ENCODE measurements at places on chromosomes 12 and 14.

- DNase-seq: no peak
Measured at GRCh38 chr12:116838365-116838764, 42.9 kb downstream of the HRK start.

DNA sequence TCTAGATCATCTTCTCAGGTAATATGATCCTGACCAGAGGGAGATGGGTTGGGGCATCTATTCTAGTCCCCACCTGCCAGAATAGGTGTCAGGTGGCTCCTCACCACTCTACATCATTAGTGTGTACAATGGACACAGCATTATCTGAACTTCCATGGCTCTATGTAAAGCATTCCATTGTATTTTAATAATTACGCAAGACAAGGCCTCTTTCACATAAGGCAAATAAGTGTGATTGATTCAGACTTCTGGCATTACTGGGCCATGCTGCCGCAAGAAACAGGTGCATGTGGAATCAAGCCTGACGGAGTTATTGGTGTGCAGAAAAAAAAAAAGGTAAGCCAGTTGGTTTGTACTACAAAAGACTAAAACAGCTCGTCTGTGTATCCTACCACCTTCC lies 3.1 kb upstream of the DDHD1 start:
- no peak for DNase-seq

GRCh38 chr14:37241198-37241597 lies 43.5 kb downstream of the MIPOL1 start:
- DNase-seq: no peak

- no peak for DNase-seq
Measured at GRCh38 chr14:99524804-99525698, 43.8 kb downstream of the CCNK start.

GRCh38 chr14:75521415-75522199 lies 662 bp upstream of the BATF start:
- DNase-seq: no peak

- DNase-seq: no peak
Measured at GRCh38 chr12:89047856-89048418, 304.4 kb downstream of the DUSP6 start.

DNA sequence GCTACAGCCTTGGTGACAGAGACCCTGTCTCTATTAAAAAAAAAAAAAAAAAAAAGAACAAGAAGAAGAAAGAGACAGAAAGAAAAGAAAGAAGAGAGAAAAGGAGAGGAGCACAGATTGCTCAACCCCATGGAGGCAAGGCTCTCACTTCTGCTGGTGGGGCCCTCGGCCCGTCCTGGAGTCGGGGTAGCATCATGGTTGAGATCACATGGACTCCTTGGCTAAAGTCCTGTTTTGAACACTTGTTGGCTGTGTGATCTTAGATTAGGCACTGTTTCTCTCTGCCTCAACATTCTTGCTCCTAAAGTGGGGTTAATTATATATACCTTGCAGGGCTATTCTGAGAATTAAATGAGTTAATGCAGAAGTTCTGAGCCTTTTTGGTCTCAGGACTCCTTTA lies 207.7 kb downstream of the CACNA1C start:
- DNase-seq: no peak

GRCh38 chr14:64795211-64795610 lies 84.5 kb downstream of the SPTB start:
- DNase-seq: no peak

GRCh38 chr14:96139169-96139568 lies 65.5 kb upstream of the BDKRB2 start:
- DNase-seq: no peak

- DNase-seq: no peak
Measured at GRCh38 chr12:89252284-89252683, 100.0 kb downstream of the DUSP6 start.

GRCh38 chr12:22272335-22273151 lies 62.0 kb downstream of the ST8SIA1 start:
- no peak for DNase-seq

DNA sequence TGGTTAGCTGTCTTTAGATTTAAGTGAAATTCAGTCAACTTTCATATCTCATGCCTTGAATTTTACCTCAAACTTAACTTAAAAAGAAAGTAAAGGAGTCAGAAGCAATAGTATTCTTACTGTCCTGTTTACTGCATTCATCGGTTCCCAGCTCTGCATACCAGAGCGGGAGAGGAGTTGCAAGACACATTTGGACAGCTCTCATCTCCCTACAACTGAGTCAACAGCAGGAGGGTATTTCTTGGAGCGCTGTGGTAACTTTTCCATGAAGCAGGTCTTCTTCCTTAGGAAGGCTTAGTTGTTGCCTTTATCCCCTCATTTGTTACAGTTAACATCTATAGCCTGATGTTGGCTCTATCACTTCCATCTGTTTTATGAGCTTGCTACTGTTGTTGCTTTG lies 65.1 kb downstream of the TRMT5 start:
- DNase-seq: no peak

- DNase-seq: no peak
Measured at GRCh38 chr14:52840877-52841276, 49.5 kb upstream of the GNPNAT1 start.

GRCh38 chr12:133129368-133130037 lies 571 bp downstream of the ZNF891 start:
- DNase-seq: no peak

- DNase-seq: no peak
Measured at GRCh38 chr12:26422839-26423398, 227.5 kb downstream of the SSPN start.

GRCh38 chr14:19947413-19948090 lies 16.8 kb downstream of the OR4K1 start:
- no peak for DNase-seq

- DNase-seq: no peak
Measured at GRCh38 chr14:32820181-32820580, 118.5 kb upstream of the NPAS3 start.

DNA sequence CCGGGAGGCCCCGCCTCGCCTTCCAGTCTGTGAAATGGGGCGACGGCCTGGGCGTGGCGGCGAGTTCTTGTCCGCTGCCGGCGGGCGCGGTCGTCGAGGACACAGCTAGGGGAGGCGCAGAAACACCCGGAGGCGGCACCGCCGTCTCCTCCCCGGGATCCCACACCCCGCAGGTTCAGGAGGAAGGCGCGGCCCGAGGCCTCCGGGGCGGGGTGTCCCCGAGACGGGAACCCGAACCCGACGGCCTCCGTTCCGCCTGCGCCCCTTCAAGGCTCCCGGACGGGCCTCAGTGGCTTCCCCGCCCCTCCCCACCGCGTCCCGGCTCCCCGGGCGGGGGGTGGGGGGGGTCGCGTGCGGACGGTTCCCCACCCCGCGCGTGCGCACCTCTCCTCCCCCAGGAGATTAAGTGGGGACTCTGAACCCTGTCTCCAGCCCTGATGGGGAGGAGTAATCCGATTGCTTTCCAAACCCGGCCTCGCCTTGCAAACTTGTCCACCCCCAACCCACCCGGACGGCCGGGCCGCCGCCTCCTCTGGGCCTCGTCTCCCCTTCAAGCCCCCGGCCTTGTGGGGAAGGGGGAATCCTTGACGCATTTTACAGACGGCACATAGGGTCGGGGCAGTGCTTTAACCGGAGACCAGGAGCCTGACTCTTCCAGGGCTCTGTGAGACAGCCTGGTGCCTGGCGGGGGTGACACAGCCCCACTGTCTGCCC lies 35.3 kb upstream of the ANKRD9 start:
- DNase-seq: no peak

DNA sequence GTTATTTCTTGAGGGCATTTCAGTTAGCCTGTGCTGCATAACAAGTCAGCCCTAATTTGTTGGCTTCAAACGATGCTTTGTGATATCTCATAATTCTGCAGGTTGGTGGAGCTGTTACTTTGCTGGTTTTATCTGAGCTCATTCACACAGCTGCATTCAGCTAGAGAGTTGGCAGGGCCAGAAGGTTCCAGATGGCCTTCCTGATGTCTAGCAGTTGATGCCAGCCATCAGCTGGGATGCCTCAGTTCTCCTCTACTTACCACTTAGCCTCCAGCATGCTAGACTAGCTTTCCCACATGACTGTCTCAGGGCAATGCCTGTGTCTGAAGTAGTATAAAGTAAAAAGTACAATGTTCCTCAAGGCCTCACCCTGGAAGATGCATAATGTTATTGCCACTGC lies 130.6 kb downstream of the SLC35F4 start:
- DNase-seq: no peak

GRCh38 chr12:106954462-106955376 lies 988 bp upstream of the TMEM263 start:
- DNase-seq: peak; percentile 54

DNA sequence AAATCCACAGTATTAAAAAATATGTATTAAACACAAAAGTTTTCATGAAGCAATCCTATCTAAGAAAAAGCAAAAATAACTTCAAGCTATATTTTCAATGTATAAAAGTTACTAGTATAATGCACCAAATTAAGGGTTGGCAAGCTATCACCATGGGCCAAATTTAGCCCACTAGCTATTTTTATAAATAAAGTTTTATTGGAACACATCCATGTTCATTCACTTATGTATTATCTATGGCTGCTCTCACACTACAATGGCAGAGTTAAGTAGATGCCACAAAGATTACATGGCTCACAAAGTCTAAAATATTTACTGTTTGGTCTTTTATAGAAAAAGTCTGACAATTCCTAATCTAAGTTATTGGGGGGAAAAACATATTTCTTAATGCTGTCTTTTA lies 17.6 kb downstream of the KLHL28 start:
- no peak for DNase-seq

DNA sequence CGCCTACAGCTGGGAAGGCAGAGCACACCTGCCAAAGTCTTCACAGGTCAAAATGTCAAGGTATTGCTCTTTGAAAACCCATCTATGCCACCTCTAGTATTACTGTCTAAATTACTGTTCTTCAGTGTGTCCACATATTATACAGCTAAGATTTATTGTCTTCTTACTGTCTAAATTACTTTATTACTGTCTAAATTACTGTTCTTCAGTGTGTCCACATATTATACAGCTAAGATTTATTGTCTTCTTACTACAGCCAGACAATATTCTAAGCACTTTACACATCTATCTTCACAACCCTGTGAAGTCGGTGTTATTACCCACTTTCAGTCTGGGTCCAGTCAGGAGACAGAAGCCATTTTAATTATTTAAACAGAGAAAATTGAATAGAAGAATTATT lies 173.9 kb downstream of the MYRFL start:
- no peak for DNase-seq

GRCh38 chr14:58812050-58812910 lies 174.5 kb downstream of the DACT1 start:
- DNase-seq: no peak

DNA sequence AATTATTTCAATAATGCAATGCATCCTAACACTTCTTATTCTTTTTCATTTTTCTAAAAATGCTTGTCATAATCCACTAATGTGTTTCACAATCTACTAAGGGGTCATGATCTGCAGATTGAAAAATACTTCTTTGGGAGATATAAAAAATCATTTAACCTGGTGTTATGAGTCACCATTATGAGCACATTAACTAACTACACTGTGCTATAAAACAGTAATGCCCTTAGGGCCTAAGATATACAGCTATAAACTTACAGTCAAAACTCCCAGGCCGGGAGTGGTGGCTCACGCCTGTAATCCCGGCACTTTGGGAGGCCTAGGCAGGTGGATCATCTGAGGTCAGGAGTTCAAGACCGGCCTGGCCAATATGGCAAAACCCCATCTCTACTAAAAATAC lies 14.2 kb downstream of the ATXN2 start:
- no peak for DNase-seq

GRCh38 chr12:50620109-50620977 lies 115.6 kb downstream of the DIP2B start:
- peak; percentile 17 for DNase-seq

DNA sequence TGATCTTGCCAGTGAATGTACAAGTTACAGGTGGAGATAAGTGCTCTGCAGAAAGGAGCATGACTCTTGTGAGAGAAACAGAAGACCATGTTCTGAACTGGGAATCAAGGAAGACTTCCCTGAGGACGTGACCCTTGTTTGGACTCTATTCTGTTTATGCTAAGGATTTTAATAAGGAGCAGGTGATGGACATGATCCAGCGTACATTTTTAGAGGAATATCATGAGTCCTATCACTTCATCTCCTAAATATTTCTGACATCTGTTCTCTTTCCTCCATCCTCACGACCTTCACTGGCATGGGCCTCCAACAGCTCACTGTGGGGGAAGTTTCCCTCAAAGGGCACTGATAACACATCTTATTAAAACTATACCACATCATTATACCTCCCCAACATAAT lies 7.9 kb upstream of the SLC38A1 start:
- DNase-seq: no peak

- no peak for DNase-seq
Measured at GRCh38 chr12:75969768-75970167, 61.8 kb downstream of the PHLDA1 start.

DNA sequence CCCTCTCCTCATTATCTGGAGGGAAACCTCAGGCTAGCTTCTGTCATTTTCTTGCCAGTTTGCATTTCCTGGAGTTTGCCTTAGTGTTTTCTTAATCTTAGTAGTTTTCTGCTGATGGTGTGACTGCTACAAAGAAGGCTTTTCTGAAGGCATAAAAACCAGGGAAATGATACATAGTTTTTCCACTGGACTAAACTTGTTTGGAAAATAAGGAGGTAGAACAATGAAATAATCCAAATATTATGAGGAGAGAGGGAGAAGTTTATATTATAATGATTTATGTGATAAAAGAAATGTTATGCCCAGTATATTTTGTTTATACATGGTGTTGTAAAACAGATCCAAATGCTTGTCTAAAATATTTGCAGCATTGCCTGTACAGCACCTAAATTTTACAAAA lies 22.2 kb downstream of the DAAM1 start:
- no peak for DNase-seq

GRCh38 chr14:64062381-64063115 lies 209.7 kb downstream of the SYNE2 start:
- DNase-seq: no peak

- DNase-seq: no peak
Measured at GRCh38 chr12:88453323-88453722, 126.9 kb downstream of the KITLG start.

- DNase-seq: no peak
Measured at GRCh38 chr12:32499048-32499447, 99.7 kb downstream of the FGD4 start.

GRCh38 chr12:69908203-69908602 lies 83.2 kb downstream of the MYRFL start:
- no peak for DNase-seq

DNA sequence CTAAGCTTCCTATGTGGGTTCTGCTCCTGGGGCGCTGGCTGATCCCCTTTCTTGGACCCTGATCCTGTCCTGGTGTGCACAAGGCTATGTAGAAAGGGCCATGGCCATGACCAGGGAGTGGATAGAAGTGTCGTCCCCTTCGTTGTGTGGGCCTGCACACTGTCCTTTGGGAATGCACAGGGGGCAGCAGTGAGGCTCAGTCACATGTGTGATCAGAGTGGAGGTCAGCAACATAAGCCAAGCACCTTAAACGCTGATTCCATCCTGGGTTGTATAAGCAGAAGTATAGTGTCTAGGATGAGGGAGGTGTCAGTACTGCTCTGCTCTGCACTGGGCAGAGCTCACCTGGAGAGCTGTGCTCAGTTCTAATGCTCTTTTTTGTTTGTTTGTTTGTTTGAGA lies 48.4 kb downstream of the ESRRB start:
- DNase-seq: no peak

GRCh38 chr12:13060581-13060980 lies 16.4 kb downstream of the FAM234B start:
- no peak for DNase-seq
